Fibroblast of lung (primary cell): ENCODE measurements at places on chromosomes 5 and 9. TPM values are rescaled to one million over a fixed set of nuclear protein-coding genes. Genes with fewer than 3 reads are reported as not detected.

- peak; percentile 33 for DNase-seq
These were observed 121.0 kb upstream of the RGS7BP start for GRCh38 chr5:64384765-64385164.

DNA sequence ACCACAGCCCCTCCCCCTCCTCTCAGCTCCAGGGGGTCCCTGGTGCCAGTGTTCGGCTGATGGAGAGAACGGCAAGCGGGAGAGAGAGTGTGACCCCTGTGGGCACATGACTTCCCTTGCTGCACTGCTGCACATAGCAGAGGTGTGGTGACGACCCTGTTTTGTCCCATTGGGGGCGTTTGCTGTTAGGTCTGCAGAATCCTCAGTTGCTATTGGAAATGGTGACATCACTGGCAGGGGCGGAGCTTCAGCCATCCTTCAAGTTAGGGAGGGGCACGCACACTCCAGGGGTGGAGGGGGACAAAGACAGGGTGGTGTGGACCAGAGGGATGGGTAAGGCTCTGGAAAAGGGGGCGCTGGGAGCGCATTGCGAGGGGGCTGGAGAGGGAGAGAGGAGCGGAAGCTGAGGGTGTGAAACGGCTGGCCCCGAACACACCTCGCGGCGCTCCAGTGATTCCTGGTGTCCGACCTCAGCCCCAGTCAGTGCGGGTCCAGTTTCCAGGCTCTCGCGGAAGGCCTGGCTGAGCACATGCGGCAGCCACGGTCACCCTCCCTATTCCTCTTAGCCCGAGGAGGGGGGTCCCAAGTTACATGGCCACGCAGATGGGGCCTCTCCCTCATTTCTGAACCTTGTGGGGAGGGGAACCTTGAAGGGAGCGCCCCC lies 764 bp upstream of the GRIN1 start:
- no peak for DNase-seq

PHYKPL gene
- total RNA-seq = 28.8 and 44.8 TPM in 2 replicates

WASHC1 gene
- total RNA-seq = 7.7 and 14.9 TPM in 2 replicates

PCDHA1 gene
- total RNA-seq = under 0.01 TPM in 2 replicates

RAPGEF1 gene
- total RNA-seq = 27.5 and 42.8 TPM in 2 replicates
